ENCODE measurements at places on chromosomes 7 and 10. TPM values are rescaled to one million over a fixed set of nuclear protein-coding genes. Genes with fewer than 3 reads are reported as not detected.

Gene PDE1C
- total RNA-seq, result 0.83 TPM

Gene HMX2
- total RNA-seq, result not detected

Gene BTBD16
- total RNA-seq, result 4.7 TPM

Gene SEMA3A
- 2.1 TPM for total RNA-seq

Gene SFMBT2
- 1.2 TPM for total RNA-seq

Gene CD36
- total RNA-seq, result 87.3 TPM

Gene ADAM8
- 18.4 TPM for total RNA-seq

Gene NEUROG3
- total RNA-seq, result not detected

Gene MMD2
- total RNA-seq, result not detected

Gene HOXA3
- 19.9 TPM for total RNA-seq

Gene PLXNA4
- 5.4 TPM for total RNA-seq

Gene GIMAP1
- total RNA-seq, result 3.1 TPM

Gene ZNF680
- total RNA-seq, result 19.3 TPM

Gene TMEM273
- total RNA-seq, result 1.3 TPM

Gene CPA2
- not detected for total RNA-seq

Gene ANKMY2
- 8.9 TPM for total RNA-seq

Gene IKZF5
- total RNA-seq, result 9.5 TPM

Gene GNGT1
- total RNA-seq, result not detected

Gene GPR146
- 50.8 TPM for total RNA-seq

Gene ZDHHC16
- 28.1 TPM for total RNA-seq

Gene STK32C
- 1.3 TPM for total RNA-seq

Gene SEMA3E
- total RNA-seq, result 1.0 TPM

Gene SIRT1
- 22.0 TPM for total RNA-seq

Measured in suprapubic skin (tissue), 4 donors.